Midbrain (tissue), 1 donor: ENCODE measurements at places on chromosomes 3 and 15.

DNA sequence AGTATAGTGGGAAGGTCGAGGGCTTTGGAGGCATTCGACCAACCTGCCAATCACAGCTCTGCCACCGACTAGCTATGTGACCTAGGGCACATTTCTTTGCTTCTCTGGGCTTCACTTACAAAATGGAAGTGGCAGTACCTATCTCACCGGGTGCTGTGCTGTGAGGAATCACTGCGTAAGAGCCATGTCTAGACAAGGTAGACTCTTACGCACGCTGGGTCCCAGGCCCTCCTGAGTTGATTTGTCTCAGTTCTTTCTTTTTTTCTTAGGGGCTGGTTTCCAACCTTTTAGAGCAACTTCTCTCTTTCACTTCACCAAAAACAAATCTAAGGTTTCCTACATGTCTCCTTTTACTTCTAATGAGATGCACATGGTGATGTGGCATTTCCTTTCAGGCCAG, 18.8 kb downstream of the CA12 start:
- no peak for DNase-seq

GRCh38 chr3:161273589-161274218, 52.6 kb downstream of the NMD3 start:
- peak; percentile 9 for DNase-seq

- no peak for DNase-seq
Measured at GRCh38 chr3:144114767-144115166, 143.1 kb downstream of the DIPK2A start.

DNA sequence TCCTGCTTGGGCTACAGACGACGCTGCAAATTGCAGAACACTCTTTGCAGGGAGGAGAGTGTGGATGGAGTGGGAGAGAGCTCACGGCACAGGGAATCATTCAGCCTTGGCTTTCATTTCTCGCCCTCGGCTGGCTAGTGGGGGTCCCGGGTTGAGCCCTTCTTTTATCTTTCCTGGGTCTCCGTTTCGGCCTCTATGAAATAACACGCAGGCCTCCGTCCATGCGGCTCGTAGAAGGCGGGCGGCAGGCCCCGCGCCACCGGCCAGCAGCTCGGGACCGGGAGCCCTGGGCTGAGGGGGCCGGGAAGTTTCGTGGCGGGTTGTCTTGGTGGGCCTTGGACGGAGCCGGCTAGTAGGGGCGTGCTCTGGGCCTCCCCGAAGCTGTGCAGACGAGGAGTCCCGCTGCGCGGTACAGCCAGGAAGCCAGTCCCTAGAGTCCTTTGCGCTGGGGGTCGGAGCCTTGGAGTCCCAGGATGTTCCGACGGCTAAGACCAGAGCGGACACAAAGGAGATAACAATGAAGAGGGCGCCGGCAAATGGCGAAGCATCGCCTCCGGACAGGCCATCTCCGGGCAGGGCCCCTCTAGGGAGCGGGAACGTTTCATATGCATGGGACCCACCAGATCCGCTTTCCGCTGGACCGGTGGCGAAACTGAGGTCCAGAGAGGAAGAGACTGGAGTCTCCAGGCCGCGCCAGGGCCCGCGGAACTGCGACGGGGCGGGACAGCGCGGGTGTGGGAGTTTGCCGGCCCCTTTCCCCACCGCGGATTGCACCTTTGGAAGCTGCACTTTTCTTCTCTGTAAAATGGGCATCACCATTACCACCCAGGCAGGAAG, 4.3 kb downstream of the RNU6-1 start:
- no peak for DNase-seq

- no peak for DNase-seq
Measured at GRCh38 chr15:69134791-69135190, 25.6 kb upstream of the GLCE start.

- DNase-seq = peak; percentile 85
Measured at GRCh38 chr15:51622604-51623370, at the start of gene DMXL2. TSS of gene DMXL2 (minus strand) at chr15:51622771. CDS start at chr15:51622545, 226 bp downstream.

GRCh38 chr3:112467539-112467938, 31.7 kb downstream of the BTLA start:
- no peak for DNase-seq

GRCh38 chr3:13069495-13069894, 3.7 kb downstream of the IQSEC1 start:
- DNase-seq = no peak

- no peak for DNase-seq
Measured at GRCh38 chr15:68235022-68235421, 5.5 kb upstream of the CLN6 start.
